B cell (primary cell): ENCODE measurements at places on chromosomes 7 and 10. TPM values are rescaled to one million over a fixed set of nuclear protein-coding genes. Genes with fewer than 3 reads are reported as not detected.

Gene H2BK1
- total RNA-seq: 3.1 and 4.2 TPM in 2 replicates

- no peaks in the 10 kb centered on the region for H3K4me1 ChIP-seq
- H3K36me3 ChIP-seq: no peaks in the 10 kb centered on the region
- H3K27ac ChIP-seq: no peak overlapping the region
- H3K4me3 ChIP-seq: no peak overlapping the region
Observed at GRCh38 chr10:6766131-6766801, 186.2 kb upstream of the PRKCQ start.

Gene CD36
- total RNA-seq: 0.37 and 1.3 TPM in 2 replicates

- no peak overlapping the region for H3K27ac ChIP-seq
- no peaks in the 10 kb centered on the region for H3K4me1 ChIP-seq
- H3K4me3 ChIP-seq: no peak overlapping the region
- H3K27me3 ChIP-seq: no peaks in the 10 kb centered on the region
Observed at GRCh38 chr7:85041605-85042216, 145.1 kb downstream of the SEMA3D start.

DNA sequence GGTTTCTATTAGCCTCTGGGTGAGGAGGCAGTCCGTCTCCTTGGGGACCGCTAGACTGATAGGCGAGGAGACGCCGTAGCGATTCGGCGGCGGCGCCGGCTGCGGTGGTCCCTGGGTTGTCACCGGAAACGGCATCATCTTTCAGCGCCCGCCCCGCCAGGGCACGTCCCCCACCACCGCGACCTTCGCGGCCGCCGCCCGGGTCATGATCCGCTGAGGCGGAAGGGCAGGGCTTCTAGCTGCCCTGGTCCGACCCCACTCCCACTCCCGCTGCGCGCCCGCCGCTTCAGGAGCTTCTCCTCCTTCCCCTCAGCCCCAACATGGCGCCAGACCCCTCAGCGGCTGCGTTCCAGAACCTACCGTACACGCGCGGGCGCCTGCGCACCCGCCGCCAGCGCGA, at the start of gene PAPOLB:
Gene PAPOLB, minus strand, starts transcription at position 358 of the 400 bp plus-strand sequence. Its CDS starts 220 bp downstream, at position 138.
- no peak for DNase-seq
- peaks cover 11% of the 10 kb centered on the region for H3K4me1 ChIP-seq
- peak within 1 kb of the TSS; percentile 54 for H3K4me3 ChIP-seq
- H3K27me3 ChIP-seq: peaks cover 6% of the 10 kb centered on the region
- no peaks in the 10 kb centered on the region for H3K36me3 ChIP-seq
- H3K27ac ChIP-seq: peak within 1 kb of the TSS; percentile 50

Gene ANKRD61
- not detected in 2 replicates for total RNA-seq
